ENCODE measurements at places on chromosomes 6 and 20.

- DNase-seq, result no peak
These were observed 210.3 kb downstream of the RFPL4B start for GRCh38 chr6:112557435-112557834.

DNA sequence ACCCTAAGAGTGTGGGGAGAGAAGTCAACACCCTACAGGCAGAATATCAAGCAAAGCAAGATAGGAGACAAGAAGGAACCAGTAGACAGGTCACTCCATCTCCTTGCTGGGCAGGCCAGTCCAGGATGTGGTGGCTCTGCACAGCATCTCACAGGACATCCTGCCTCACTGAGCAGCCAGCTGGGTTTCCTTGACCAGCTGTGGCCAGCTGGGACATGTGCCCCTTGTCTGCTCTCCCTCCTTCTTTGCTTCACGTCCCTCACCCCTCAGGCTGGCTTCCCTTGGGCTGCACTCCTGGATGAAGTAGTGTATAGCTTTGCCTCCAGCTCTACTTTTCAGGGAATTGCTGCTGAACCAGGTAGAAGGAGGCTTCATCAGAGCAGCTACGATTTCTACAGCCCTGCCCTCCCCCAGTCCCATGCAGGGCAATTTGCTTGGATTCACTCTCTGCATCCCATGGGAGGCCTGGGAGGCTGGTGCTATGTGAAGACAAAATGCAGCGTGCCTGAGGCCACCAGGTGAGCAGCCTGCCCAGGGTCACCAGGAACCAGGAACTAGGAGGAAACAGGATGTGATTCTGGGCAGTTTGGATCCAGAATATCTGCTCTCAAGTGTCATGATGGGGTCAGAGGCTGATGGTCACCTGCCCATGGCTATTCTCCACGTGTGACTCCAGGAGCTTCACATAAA, 110.0 kb upstream of the PMEPA1 start:
- no peak for DNase-seq

DNA sequence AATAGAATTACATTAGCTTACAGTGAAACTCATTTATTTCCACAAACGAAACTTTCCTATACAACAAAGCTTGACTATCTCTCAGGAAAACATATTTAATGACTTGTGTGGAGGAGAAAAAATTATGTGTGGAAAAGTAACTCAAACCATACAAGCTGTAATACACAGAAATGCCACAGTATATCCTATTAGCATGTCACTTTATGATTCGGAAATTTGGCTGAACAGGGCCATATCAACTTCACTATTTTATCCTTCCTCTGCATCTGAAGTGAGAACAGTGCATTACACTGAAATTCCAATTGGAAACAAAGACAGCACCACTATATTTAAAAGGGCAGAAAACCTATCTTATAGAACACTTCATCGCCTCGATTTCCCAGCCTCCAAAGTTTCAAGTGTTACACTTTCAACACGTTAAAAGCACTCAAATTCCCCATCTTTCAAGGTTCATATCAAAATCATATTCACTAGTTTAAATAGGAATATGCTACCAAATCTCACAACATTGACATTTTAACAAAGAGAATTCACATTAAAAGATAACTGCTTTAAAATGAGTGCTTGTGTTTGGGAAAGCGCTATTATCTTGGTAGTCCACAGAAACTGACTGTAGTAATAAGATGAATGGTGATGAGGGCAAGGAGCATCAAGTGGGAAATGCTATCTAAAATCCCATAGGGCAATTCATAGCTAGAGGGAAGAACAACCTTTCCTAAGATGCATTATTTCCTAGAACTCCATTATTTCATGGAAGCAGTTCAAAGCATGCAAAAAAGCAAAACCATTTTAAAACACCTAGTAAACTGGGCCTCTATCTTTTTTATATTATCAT, 1.8 kb downstream of the REV3L start:
- no peak for DNase-seq

- no peak for DNase-seq
These were observed 2.2 kb upstream of the STXBP5 start for GRCh38 chr6:147201885-147202515.

- DNase-seq, result no peak
These were observed 88.6 kb downstream of the RNF217 start for GRCh38 chr6:125050663-125051318.

DNA sequence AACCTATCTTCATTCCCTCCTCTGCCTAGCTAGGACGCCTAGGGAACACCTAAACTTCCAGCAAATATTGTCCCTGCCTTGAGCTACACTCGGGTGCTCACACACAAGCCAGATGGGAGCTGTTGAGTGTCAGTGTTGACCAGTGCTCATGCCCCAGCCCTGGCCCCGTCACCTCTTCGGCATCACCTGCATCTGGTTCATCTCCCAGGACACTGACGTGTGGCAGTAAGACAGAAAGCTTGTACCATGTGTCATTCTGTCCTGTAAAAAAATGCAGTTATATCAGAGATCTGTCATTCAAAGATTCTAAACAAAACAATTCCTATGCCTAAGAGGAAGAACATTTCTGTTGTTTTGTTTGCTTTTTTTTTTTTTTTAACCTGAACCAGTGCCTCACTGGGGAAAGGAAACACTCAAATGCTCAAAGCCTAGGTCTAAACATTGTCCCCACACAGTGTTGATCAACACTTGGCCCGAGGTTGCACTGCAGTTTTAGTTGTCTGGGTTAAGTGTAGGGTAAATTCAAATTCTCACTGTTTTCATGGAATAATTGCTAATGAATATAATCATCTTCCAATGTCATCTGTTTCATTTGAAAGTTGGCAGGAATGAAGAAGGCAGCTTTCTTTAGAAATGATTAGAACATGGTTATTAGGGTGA, 102.7 kb upstream of the SASH1 start:
- DNase-seq, result no peak

Measured in NCI-H2081 treated with DMSO at 0.1 percent for 48 hours (cell line).